ENCODE measurements at places on chromosomes 16 and 17. TPM values are rescaled to one million over a fixed set of nuclear protein-coding genes. Genes with fewer than 3 reads are reported as not detected.

Gene AIPL1
- not detected for total RNA-seq

GRCh38 chr16:72409423-72409822 is 237.5 kb upstream of the PMFBP1 start:
- DNase-seq, result no peak

GRCh38 chr17:77556383-77557061 is 402.0 kb upstream of the TNRC6C start:
- no peak for DNase-seq

- no peak for DNase-seq
Observed at GRCh38 chr17:48161127-48161905, 53.8 kb downstream of the SNX11 start.

DNA sequence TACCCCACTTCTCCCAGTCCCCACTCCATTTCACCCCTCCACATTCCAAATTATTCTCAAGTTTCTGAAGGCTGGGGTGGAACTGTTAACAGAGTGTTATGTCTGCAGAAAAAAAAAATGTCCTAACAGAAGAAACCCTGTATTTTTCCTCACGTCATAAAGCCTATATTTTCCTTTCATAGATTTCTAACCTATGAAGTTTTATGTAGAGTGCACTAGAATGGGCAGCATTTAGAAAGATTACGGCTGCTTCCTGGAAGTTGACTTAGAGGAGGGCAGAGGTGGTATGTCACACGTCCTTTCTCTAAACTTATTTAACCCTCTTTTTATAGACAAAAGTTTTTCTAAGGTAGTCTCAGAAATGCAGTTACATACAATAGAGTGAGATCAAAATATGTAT is 139.8 kb upstream of the TOM1L1 start:
- DNase-seq, result no peak

DNA sequence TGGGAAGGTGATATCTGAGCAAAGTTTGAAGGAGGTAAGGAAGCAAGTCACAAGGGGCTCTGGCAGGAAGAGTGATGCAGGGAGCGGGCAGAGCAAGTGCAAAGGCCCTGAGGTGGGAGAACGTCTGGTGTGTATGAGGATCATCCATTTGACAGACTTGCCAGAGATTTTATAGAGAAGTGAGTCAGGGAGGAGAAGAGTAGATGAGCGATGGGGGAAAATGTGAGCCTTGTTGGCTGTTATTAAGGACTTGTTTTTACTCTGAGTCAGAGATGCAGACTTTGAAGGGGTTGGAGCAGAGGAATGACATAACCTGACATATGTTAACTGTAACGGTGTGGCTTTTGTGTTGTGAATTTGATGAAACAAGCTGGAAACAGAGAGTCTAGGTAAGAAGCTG is 3.5 kb upstream of the CLEC10A start:
- DNase-seq, result peak; percentile 43

DNA sequence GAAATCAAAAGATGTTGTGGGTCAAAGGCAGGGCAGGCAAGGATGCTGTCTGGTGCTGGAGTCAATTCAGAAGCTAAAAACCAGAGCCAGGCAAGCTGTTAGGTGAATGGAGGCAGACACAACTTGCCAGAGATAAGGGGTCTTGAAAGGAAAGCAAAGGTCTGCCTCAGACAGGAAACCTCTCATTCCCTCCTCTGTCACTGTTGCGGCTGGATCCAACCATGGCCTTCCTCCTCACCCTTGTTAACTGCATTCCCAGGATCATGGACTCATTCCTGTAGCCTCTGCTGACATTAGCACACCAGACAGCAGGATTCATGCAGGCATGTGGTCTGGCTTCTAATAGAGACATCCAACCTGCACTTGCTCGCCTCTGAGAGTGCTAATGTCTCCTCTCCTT is 186.7 kb upstream of the HS3ST3A1 start:
- DNase-seq, result no peak

GRCh38 chr16:53428681-53429080 is 5.6 kb upstream of the RBL2 start:
- DNase-seq, result no peak

- peak; percentile 75 for DNase-seq
Observed at GRCh38 chr16:3094289-3095027, 4.6 kb downstream of the ZSCAN10 start.

Gene SEC14L5
- under 0.01 TPM for total RNA-seq

Gene SLC25A10
- 6.7 TPM for total RNA-seq

DNA sequence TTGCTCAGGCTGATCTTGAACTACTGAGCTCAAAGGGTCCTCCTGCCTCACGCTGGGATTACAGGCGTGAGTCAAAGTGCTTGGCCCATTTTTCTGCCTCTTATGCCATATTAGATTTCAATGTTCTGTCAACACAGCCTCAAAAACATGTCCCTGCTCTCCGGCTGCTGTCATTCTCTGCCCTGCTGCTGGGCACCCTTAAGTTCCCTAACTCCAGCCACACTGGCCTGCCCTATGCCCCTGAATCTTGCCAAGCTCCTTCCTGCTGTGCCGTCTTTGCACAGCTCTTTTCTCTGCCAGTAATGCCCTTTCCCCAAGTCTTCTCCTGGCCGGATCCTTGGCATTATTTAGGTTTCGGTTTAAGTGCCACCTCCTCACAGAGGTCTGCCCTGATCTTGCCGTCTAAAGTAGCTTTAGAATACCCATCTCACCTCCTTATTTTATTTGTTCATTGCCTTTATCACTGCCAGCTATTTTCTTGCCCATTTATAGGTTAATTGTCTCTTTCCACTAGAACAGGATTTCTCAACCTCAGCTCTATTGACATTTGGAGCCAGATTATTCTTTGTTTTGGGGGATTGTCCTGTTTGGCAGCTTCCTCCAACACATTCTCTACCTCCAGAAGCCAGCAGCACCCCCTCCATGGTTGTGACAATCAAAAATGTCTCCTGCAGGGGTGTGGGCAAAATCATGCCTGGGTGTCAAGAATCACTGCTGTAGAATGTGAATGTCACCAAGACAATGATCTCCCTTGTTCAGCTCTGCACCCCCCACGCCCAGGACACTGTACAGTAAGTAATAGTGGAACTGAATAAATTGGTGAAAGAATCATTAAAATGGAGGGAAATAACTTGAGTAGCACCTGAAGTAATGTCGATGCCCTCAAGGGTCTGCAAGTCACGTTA is 168.2 kb downstream of the CYLD start:
- DNase-seq, result no peak

Gene KRT38
- total RNA-seq, result not detected

DNA sequence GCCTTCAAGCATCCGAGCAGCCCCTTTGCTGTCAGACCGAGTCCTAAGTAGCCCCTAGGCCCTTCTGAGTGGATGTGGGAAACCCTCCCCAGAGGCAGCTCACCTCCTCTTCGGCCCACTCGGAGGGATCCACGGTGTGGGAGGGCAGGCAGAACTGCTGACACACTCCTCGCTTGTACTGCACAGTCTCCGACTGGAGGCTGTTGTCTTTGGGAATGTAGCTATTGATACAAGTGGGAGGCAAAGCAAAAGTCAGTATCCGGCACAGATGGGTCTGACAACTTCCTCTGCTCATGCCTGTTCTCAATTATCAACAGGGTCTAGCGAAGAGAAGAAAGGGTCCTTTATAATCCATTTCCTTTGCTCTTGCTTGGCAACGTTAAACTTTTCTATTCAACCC is 25.9 kb upstream of the FOXJ1 start:
- DNase-seq, result no peak

DNA sequence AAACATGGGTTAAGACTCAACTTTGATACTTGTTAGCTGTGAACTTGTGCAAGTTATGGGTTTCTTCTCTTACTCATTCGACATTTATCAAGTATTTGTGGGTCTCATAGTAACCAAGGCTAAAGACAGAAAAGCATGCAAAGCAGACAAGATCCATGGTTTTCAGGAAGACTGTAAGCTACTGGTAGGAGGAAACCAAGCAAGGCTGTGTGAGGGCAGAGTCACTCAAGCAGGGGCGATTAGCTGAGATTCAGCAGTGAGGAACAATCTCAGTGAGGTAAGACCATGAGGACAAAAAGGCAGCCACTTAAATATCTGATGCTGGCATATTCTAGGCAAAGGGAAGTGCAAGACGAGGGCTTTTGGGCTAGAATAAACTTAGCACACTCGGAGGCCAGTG is 29.5 kb downstream of the MBTD1 start:
- DNase-seq, result no peak

Gene CDRT15
- total RNA-seq, result not detected

Gene IL34
- 2.0 TPM for total RNA-seq

DNA sequence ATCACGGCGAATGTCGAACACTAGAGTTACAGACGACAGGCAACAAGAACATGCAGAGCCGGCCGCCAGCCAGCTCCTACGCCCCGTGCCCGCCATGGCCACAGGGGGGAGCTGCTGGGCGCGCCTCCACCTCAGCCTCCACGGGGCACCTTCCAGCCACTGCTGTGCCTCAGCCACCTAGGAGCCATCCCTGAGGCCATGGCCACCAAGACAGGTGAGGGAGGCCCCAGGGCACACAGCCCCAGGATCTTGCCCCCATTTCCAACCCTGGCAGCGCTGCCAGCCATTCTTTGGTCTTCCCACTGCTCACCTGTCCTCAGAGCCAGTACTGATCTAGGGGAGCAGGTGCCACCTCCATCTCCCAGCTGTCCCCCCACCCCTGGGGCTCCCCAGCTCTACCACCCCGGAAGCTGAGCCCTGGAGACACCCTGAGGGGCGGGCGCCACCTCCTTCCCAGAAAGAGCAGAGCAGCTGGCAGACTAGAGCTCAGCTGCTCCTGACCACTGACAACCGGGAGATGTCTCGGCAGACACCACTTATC is 11.8 kb downstream of the GNPTG start:
- peak; percentile 76 for DNase-seq

DNA sequence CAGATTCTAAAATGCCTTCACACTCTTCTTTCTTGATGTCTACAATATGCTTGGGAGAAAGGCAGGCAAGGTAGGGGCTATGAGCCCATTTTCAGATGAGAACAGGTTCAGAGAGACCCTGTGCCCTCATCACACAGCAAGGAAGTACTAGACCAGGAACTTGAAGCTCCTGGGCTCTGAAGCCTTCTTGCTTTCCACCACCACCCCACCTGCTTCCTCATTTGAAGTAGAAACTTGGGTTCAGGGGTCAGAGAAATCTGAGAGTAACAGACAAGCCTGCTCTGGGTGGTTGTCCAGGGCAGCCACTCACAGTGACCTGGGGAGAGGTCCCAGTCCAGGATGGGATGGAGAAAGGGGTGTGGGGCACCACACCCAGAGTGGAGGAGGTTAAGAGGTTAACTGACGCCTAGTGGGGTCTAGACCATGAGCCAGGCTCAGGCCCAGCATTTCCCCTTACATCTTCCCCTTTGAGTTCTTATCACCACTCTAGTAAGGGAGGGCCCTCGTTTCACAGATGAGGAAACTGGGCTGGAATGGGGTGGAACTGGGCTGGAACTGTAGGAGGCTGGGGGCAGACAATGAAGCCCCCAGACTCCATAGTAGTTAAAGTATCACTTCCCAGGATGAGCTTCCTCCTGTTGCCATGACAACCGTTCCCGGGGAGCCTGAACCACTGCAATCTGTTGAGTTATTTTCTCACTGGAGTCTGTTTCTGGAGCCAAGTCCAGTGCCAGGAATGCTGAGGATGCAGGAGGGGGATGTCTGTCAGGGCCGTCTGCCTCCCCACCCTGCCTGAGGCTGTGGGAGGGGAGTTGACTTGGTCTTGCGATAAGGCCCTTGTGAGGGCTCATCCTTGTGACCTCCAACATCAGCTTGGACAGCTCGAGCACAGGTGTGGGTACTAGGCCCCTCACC is 16.2 kb upstream of the PHF12 start:
- DNase-seq, result no peak

Gene KCNJ2
- 0.79 TPM for total RNA-seq
